ENCODE measurements at places on chromosomes 7 and 10.
A peak's percentile ranks its signal among the peaks of the same experiment; 100 is the strongest.

GRCh38 chr10:88471899-88472298, 111.2 kb downstream of the RNLS start:
- DNase-seq: no peak

- DNase-seq: no peak
These were observed 117.6 kb downstream of the DIP2C start for GRCh38 chr10:571688-572451.

DNA sequence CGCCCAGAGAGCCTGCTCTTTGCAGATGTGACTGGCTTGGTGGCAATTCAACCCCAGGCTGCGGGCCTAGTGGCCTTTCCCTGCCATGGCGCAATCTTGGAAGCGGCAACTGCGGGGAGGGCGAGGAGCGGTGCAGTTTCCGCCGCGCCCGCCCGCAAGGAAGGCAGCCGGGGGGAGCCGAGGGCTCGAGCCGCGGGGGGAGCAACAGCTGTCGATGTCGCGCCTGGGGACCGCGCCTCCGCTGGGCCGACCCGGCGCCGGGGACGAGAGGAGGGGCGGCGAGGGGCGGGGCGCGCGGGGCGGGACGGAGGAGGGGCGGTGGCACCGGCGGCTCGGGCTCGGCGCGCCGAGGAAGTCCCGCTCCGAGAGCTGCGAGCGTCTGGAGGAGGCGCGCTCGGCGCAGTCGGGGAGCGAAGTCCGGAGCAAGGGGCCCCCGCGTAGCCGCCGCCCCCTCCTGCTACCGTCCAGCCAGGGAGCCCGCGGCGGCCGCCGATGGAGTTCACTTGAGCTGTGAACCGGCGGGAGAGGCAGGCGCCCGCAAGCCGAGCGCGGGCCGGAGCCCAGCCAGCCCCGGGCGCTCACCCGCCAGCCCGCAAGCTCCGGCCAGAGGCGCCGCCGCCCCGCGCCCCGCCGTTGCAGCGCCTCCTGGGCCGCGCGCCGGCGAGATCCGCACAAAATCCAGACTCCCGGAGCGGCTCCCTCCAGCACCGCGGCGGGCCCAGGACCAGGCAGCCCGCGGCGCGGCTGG, 438.1 kb upstream of the GALNT17 start:
- DNase-seq: peak; percentile 83

DNA sequence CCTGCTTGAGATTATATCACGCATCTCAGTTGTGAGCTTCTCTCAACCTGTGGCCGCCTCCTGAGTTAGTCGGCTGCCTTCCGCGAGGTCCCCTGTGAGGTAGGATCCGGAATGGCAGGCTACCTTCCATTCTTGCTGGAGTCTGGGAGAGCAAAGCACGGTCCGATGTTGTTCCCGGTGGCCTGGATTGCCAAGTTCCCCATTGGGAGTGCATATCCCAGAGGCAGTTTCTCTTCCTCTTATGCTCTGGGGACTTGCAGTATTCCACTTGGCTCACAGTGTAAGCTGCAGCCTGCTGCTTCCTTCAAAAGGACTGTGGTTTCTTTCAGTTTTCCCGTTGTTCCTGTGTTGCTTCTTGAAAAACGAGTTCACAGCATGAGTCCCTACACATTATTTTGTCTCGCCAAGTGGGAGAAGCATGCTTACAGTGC, 225.4 kb upstream of the ZWINT start:
- no peak for DNase-seq

All from LoVo (cell line).